Tibial nerve (tissue), 4 donors: ENCODE measurements at places on chromosomes 6 and 20.

DNA sequence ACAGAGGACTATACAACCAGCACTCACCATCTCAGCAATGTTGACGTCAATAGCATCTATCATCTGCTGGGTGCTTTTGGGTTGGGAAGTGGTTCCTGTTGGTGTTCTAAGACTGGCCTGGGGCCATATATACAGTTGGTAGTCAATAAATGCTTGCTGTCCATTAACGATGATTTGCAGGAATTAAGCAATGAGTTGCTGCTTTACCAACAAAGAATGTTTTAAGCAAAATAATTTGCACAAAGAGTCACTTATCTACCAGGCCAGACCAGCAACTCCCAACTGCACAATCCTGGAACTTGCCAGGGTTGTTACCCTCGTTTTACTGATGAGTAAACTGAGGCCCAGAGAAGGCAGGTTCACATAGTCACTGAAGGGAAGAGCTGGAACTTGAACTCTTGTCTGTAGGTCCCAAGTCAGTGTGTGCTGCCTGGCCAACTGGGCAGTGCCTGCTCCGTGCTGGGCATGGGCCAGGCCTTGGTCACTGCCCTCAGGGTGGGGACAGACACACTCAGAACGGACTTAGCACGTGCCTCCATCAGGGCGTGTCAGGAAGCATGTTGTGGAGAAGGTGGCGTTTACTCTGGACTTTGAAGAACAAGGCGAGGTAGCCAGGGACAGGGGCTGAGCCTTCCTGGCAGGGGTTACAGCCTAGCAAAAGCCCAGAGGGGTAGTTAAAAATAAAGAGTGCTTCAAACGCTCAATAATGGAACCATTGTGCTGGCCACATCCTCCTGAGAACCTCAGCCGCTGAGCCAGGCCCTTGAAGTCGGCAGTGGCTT lies 2.5 kb upstream of the SRC start:
- no peak for DNase-seq

GRCh38 chr6:44727651-44728630 lies 340.4 kb downstream of the CDC5L start:
- DNase-seq: no peak

- DNase-seq: no peak
These were observed 17.2 kb downstream of the GDAP1L1 start for GRCh38 chr20:44264287-44264686.

GRCh38 chr20:9043364-9043763 lies 25.5 kb upstream of the PLCB4 start:
- DNase-seq: no peak

GRCh38 chr20:7695635-7696034 lies 244.6 kb downstream of the HAO1 start:
- no peak for DNase-seq

DNA sequence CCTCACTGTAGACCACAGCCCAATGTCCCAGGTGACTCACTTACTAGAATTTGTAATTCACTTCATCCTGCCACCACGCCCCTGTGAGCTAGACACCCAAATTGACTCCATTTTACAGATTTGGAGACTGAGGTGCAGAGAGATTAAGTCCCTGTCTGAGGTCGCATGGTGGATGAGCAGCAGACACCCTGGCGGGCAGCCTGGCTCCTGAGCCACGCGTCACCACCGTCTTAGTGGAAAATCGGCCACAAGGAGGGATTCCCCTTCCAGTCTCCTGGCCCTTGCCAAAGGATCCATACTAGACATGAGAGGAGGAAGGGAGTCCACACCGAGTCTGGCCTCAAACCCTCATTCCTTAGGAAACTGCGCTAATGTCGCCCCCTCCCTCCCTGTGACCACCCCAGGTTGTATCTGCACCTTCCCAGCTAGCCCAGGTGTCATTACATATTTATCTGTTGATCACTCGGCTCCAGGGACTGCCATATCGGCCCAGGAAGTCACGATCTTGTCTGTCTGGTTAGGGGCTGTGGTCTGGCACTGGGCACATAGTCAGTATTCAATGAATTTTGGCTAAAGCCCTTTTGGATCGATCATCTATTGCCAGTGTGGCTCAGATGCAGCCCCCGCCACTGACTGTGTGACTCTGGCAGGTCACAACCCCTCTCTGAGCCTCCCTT lies 25.7 kb upstream of the PTGIS start:
- DNase-seq: no peak

GRCh38 chr6:163496205-163496604 lies 81.7 kb downstream of the QKI start:
- DNase-seq: no peak

DNA sequence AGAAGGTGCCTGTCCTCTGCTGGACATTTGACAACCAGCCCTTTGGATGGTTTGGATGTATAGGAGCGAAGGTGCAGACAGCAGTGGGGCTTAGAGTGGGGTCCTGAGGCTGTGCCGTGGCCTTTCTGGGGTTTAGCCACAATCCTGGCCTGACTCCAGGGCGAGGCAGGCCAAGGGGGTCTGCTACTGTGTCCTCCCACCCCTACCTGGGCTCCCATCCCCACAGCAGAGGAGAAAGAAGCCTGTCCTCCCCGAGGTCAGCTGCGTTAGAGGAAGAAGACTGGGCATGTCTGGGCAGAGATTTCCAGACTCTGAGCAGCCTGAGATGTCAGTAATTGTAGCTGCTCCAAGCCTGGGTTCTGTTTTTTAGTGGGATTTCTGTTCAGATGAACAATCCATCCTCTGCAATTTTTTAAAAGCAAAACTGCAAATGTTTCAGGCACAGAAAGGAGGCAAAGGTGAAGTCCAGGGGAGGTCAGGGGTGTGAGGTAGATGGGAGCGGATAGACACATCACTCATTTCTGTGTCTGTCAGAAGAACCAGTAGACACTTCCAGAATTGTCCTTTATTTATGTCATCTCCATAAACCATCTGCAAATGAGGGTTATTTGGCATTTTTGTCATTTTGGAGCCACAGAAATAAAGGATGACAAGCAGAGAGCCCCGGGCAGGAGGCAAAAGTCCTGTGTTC lies 1.3 kb upstream of the CDKN1A start:
- no peak for DNase-seq

DNA sequence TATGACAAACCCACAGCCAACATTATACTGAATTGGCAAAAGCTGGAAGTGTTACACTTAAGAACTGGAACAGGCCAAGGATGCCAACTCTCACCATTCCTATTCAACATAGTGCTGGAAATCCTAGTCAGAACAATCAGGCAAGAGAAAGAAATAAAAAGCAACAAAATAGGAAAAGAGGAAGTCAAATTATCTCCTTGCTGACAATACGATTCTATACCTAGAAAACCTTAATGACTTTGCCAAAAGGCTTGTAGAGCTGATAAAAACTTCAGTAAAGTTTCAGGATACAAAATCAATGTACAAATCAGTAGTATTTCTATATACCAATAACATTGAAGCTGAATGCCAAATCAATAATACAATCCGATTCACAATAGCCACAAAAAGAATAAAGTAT lies 32.4 kb downstream of the OR5V1 start:
- no peak for DNase-seq

- DNase-seq: no peak
These were observed 95.2 kb downstream of the PLCB1 start for GRCh38 chr20:8227293-8227692.

GRCh38 chr6:10460096-10460495 lies 45.2 kb upstream of the TFAP2A start:
- no peak for DNase-seq

- no peak for DNase-seq
These were observed 97.1 kb upstream of the CEP85L start for GRCh38 chr6:118748311-118749062.

- no peak for DNase-seq
These were observed 14.1 kb downstream of the BNIP5 start for GRCh38 chr6:36322591-36322990.

- DNase-seq: no peak
These were observed 109.8 kb downstream of the JARID2 start for GRCh38 chr6:15355683-15356099.

- DNase-seq: no peak
These were observed 36.9 kb upstream of the SLC16A10 start for GRCh38 chr6:111050261-111051023.

DNA sequence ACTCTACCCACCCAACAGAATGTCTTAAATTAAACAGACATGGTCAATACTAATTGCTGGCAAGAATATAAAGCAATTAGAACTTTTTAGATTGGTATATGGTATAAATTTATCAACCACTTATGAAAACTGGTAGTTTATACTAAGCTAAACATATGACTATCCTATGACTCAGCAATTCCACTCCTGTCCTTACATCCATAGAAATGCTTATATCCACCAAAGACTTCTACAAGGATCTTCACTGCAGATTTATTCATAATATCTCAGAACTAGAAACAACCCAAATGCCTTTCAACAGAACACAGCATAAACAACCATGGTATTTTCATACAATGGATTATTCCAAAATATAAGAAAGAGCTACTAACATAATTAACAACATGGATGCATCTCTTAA lies 4.6 kb downstream of the ZNF184 start:
- DNase-seq: no peak
